Activated effector memory CD4-positive, alpha-beta T cell treated with anti-CD3 and anti-CD28 coated beads, Interleukin-2, amount 50 U/mL, for 16 hours (primary cell): ENCODE measurements at places on chromosomes 4 and X.

DNA sequence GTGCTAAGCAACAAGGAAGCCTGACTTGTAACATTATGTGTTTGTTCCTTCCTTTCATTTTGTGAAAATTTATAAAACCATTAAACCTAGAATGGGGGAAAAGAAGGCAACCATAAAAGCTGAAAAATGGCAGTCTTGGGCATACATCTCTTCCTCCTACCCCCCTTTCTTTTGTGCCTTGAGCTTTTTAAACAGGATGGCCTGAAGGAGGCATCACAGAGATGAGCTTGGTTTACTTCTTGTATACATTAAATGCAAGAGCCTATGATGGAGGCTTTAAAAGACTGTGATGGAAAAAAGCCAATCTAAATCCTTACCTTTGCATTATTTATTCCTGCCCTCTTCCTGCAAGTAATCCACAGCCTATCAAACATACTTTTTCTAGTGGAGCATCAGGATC lies 36.2 kb upstream of the ADH7 start:
- DNase-seq = no peak

DNA sequence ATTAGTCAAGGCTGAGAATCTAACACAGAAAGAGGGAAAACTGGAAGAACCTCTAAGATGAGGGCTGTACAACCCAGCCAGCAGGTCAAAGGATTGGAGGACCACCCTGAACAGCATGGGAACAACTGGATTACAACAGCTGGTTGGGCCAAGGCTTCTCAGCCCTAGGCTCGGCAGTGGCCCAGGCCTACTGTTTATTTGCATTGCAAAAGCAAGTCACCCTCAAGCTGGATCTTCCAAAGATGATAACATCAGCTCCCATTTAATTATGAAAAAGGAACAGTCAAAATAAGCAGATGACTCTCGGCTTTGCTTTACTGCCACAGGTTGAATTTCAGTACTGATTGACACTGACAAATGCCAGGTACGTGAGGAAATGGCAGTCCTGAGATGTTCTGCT lies 61.8 kb downstream of the GPC3 start:
- DNase-seq = no peak

DNA sequence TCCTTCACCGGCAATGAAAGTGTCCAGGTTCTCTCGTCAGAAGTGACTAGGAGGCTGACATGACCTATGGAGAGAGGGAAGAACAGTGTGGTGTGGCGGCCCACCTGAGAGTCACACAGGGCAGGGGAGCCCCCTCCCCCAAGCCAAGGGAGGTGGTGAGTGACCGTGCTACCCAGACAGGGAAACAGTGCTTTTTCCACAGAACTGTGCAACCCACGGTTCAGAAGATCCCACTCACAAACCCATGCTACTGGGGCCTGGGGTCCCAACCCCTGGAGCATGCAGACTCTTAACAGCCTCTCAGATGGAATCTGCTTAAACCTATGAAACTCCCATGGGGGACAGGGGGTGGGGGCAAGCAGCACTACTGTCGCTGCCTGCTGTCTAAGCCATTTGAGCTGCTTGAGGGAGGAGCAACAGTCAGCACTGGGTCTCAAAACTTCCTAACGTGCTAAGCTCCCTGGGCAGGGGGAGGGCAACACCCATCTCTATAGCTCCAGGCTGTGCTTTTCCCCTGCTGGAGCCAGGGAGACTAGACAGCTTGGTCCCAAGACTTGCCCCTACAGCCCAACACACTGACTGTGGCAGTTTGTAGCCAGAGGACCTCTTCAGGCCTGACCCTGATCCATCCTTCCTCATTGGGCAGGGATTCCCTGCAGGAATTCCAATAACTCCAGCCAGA lies 850.4 kb upstream of the AADAT start:
- DNase-seq = no peak

DNA sequence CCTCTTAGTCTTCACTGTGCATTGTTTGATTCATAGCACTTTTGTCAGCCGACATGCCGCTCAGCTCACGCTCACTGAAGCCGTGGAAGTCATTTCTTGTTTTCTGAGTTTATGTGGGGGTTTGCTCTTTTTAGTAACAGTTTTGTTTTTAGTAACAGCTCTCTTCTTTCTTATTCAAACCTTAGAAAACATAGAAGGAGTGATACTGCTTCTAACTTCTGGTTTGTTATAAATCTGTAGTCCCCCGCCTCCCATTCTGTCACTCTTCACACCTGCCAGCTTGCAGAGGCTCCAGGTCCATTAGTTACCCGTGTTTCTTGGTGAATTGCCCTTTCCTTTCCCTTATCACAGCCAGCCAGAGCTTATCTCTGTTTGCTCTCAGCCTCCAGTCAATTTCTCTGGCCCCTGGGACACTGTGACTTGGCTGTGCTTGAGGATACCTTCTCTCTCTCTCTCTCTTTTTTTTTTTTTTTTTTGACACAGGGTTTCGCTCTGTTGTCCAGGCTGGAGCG lies 50.5 kb downstream of the GRK4 start:
- DNase-seq = no peak

DNA sequence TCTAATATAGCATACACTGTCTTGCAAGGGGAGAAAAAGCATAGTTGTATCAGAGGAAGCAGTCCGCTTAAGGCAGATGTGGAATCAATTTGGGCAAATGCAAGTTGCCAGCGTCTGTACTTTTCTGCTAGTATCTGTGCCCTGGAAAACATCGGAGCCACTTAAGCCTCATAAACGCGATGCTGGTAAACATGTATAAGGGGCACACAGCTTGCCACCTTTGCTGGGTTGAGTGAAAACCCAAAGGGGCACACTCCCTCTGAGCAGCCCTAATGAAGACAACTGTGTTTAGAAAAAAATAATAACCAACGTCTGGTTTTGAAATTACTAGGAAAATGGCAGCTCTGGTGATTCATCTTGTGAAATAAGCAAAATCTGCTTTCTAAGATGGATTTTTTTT lies 24.3 kb downstream of the SMIM20 start:
- no peak for DNase-seq

- DNase-seq = no peak
Measured at GRCh38 chrX:136754651-136755050, 26.1 kb downstream of the ARHGEF6 start.

- no peak for DNase-seq
Measured at GRCh38 chr4:138475116-138475515, 233.0 kb upstream of the SLC7A11 start.

GRCh38 chr4:127985989-127986388 lies 20.8 kb downstream of the ABHD18 start:
- no peak for DNase-seq

DNA sequence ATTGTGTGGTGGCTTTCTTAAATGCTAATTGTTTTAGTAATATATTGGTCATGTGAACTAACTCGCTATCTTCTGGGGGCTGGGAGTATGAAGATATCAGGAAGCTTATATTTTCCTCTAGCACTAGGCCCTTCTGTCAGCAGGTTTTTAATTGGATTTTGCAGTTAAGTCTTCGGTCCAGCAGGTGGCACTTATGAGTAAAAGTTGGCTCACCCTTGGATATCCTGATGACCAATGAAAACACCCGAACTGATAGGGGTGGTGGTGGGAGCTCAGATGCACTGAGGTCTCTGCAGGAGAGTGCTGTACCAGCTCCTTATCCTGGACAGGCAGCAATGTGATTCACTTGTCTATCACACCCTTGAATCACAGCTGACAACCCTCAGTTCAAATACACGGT lies 1365.8 kb upstream of the DIAPH2 start:
- no peak for DNase-seq

GRCh38 chr4:29553846-29554245 lies 1166.3 kb upstream of the PCDH7 start:
- DNase-seq = no peak

DNA sequence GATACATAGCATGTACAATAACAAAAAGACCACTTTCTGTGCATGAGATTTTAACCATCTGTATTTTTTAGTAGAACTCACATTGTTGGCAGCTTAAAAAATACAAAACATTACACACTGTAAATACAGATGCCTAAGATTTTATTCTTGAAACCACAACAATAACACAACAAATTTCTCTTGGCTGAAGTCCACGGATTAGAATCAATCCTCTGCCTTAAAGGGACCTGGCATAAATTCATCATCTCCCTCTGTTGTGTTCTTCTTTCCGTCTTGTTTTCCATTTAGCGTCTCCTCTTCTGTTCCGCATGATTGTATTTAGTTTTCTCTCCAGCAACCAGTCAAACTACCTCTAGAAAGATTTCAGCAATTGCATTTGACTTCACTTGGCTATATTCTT lies 231.0 kb downstream of the SPOCK3 start:
- DNase-seq = no peak

DNA sequence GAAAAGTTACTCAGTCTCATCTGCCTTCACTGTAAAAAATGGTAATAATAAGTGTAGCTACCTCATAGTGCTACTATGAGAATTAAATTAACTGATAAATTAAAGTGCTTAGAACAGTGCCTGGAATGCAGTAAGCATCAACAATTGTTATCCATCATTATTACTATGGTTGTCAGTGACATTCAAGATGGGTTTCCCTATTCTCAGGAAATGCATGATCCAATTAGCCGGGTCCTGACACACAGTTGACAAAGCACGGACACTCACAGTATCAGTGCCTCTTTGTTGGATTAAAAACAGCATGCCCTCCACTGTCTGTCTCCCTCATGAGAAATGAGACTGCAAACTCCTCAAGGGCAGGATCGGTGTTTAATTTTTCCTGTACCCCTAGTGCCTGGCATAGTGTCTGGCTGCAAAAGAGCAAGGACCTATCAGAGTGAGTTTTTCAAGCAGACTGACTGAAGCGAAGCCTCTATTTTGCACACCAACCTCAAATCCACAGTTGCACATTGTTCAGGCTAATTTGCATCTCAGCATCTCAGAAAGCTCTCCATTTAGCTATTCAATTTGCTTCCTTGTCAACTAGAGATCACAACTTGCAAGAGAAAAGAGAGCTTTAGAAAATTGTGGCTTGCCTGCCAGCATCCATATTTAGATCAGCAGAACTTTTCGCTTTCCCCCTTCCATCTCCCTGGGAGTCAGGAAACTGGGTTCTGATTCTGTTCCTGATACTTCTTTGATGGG lies 122.9 kb downstream of the LDB2 start:
- DNase-seq = no peak

- DNase-seq = no peak
Measured at GRCh38 chr4:140153419-140153717, 616 bp downstream of the MAML3 start.

DNA sequence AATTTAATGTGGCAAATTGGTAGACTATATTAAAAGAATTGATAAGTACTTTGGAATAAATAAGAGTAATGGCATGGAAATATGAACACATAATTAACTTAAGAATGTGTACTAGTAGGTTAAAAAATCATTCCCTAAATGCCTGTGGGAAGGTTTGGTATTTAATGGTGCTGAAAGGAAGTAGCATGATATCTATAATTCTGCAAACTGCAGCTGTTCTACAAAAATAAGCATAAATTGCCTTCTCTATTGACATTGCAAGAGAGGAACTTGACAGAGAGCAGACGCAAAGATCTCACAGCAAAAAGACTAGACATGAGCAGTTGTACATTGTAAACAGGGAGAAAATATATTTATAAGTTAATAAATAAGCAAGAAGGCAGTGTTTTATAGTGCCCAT lies 752.5 kb upstream of the PCDH10 start:
- no peak for DNase-seq

GRCh38 chr4:150567070-150567469 lies 14.9 kb upstream of the MAB21L2 start:
- DNase-seq = no peak

- no peak for DNase-seq
Measured at GRCh38 chrX:96002431-96002830, 682.2 kb upstream of the DIAPH2 start.

DNA sequence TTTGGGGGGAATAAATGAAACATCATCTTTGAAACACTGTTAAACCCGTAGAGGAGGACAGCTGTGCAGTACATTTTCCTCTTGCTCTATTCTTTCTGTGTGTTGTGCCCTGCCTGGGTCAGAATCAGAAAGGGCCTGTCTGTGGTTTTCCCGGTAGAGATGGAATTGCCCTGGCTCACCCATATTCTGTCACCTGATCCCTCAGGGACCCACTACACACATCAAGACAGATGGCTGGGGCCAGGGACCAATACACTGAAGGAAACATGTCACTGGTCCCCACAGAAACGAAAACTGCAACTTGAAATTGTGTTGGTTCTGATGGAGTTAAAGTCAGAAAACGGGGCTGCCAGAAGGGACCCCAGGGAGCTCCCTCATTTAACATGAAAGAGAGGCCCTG lies 114.9 kb downstream of the ZNF827 start:
- no peak for DNase-seq

- DNase-seq = no peak
Measured at GRCh38 chr4:151541389-151542071, 132.6 kb downstream of the FHIP1A start.

DNA sequence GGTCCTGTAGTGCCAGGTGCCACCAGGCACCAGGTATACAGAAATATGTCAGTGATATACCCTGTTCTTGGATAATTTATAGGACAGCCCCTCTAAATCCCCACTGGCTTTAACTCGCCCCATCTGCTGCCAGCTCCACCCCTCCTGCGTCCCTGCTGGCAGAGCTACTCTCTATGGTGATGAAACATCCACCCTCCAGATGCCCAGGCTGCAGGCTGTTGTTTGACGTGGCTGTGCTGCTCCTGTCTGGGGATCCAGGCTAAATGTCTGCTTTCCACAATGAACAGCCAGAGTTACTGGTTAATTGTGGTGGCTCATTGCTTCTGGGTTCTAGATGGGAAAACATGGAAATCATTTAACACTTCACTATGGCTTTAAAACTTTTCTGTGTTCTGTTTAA lies 12.9 kb downstream of the NHSL2 start:
- no peak for DNase-seq

DNA sequence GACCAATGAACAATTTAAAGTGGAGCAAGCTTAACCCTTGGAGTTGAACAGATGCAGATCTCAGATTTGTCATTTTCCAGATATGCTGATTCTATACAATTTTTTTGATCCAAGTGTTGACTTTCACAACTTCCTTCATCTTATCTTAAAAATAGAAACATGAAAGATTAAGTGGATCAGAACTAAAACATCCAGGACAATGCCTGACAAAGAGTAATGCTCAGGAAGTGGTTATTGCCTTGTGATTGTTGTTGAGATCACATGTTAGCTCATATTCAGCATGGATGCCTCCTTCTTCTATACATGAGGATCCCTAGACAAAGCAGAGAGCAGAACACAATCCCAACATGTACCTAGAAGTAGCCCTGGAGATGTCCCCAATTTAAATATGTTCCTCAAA lies 160.9 kb downstream of the PPARGC1A start:
- DNase-seq = no peak

- no peak for DNase-seq
Measured at GRCh38 chrX:101442085-101442484, 34.1 kb downstream of the HNRNPH2 start.

- DNase-seq = no peak
Measured at GRCh38 chr4:68948044-68948743, 3.4 kb downstream of the UGT2A3 start.

GRCh38 chr4:47160095-47160494 lies 128.7 kb downstream of the GABRB1 start:
- DNase-seq = no peak

DNA sequence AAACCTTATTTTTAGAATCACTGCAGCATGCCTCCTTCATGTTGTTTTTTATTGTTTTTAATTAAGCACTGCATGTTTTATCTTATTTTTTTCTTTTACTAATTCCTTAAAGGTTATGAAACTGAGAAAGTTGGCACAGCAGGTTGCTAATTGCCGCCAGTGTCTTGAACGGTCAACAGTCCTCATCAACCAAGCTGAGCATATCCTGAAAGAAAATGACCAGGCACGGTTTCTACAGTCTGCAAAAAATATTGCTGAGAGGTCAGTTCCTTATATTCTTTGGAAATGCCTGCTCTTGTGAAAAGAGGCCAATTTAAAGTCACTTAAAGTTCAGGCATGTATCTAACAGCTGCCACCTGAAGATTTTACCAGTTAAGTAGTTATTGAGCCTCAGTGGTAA lies 76.8 kb downstream of the TEX13B start:
- DNase-seq = no peak

GRCh38 chr4:89275587-89275986 lies 32.0 kb downstream of the GPRIN3 start:
- DNase-seq = no peak
